GM04504 (cell line): ENCODE measurements at places on chromosomes 2 and 18.
A peak's percentile ranks its signal among the peaks of the same experiment; 100 is the strongest.

DNA sequence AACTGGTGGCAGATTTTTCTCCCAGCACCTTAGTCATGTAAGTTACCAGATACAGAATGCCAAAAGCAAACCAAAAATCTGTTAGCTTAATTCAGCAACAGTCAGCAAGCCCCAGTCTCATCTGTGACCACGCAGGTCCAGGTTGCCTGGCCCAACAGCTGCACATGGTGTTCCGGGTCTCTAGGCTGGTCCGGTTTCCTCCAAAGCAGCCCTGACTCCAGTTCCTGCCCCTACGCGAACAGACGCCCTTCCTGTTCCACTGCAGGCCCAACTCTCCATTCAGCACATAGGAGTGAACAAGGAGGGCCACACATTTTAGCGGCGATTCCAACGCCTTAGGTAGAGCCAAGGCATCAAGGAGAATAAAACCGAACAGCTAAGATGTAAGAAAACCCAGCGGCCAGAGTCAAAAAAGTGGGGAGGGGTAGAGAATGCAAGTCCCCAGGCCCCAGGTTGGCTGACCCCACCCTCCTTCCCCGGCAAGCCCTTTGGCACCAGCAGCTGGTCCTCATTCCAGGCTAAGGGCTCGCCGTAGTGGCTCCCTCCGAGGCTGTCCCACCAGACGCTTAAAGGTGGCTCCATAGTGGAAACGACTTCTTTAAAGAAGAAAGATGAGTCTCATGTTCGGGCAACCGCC, 1.5 kb downstream of the STK25 start:
- no peak for DNase-seq

GRCh38 chr2:214104967-214105366, 305.9 kb upstream of the VWC2L start:
- DNase-seq: no peak

DNA sequence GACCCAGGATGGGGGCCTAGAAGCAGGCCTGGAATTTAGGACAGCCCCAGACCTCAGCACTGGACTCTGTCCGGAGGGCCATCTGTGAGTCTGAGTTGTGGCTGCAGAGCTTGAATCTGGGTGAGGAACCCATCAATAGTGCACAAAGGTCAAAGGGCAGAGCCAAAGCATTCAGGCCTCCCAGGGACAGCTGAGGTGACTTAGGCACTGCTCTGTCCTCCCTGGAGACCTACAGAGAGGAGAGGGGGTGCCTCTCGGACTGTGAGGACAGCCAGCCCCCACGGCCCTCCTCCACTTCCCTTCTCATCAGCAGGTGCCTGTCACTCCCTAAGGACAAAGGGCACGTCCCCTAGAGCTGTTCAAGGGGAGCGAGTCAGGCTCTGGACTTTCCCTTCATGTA, 25.1 kb upstream of the PRLH start:
- no peak for DNase-seq

- no peak for DNase-seq
Observed at GRCh38 chr2:53173698-53174455, 593.7 kb upstream of the CHAC2 start.

- no peak for DNase-seq
Observed at GRCh38 chr2:106356291-106356690, 111.9 kb downstream of the RGPD3 start.

- peak; percentile 10 for DNase-seq
Observed at GRCh38 chr18:48153613-48154481, 223.4 kb upstream of the SMAD2 start.
